ENCODE measurements at places on chromosomes 5 and 9.
A peak's percentile ranks its signal among the peaks of the same experiment; 100 is the strongest.

- DNase-seq: no peak
Observed at GRCh38 chr9:35754264-35754663, at the start of gene MSMP. Gene MSMP (minus strand): TSS chr9:35754276. CDS start chr9:35754129, 147 bp downstream.

GRCh38 chr5:159184858-159185381, 24.4 kb downstream of the RNF145 start:
- DNase-seq: no peak

- no peak for DNase-seq
Observed at GRCh38 chr9:86460216-86461002, 106.2 kb upstream of the TUT7 start.

GRCh38 chr5:88879724-88880123, 3.3 kb downstream of the MEF2C start:
- no peak for DNase-seq

DNA sequence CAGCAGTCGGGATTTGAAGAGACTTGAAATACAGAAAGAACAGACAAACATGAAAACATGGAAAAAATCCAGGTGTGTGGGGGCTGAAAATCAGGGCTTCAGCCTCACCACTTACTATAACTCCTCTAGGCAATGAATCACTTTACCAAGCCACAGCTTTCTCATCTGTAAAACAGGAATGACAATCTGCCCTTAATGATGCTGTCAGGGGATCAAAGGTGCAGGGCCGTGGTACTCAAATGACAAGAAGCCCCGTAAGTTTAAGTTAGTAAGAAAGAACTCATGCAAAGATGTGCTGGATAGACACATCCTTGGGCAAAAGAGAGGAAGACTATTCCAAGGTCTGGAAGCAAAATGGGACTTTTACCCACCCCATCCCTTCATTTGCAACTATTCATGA, 34.7 kb downstream of the FBXW2 start:
- no peak for DNase-seq

DNA sequence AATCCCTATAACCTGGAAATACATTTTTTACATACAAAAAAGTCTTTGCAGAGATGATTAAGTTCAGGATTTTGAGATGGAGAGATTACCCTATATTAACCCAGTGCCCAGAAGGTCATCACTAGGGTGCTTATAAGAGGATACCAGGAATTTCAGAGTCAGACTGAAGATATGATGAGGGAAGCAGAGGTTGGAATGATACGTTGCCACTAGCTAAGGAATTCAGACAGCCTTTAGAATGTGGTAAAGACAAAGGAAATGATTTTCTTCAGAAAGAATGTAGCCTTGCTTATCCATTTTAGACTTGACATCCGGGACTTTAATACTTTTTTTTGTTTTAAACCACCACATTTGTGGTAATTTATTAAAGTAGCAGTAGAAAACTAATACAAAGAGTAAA, 2176.8 kb upstream of the C9orf72 start:
- DNase-seq: no peak

DNA sequence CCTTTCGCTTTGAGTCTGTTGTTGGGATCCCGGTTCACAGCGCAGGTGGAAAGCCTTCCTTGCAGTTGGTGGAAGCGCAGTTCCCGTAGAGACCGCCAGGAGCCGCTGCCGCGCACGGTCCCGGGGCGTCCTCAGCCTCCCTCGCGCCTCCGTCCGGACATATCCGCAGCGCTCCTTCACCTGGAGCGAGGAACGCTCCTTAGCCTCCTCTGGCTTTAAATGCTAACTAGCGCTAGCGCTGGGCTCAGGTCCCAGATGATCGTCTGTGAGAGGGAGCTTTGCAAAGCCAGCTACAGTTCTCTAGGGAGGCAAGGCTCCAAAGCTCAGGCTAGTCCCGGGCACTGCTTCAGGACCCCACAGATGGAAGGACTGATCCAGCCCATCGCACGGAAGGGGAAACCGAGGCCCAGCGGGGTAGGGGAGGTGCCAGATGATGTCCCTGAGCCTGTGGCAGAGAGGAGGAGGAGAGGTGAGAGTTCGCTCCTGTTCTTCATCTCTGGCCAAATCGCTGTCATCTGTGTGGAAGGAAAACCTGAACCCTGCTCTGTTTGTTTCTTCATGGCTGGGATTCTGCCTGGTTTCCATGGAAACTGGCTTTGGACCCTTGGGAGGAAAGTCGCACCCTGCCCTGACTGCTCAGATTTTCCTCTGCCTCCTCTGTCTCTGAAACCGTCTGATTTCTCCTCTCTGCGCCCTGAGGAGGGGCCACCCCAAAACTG, 31.4 kb downstream of the COL15A1 start:
- peak; percentile 79 for DNase-seq

DNA sequence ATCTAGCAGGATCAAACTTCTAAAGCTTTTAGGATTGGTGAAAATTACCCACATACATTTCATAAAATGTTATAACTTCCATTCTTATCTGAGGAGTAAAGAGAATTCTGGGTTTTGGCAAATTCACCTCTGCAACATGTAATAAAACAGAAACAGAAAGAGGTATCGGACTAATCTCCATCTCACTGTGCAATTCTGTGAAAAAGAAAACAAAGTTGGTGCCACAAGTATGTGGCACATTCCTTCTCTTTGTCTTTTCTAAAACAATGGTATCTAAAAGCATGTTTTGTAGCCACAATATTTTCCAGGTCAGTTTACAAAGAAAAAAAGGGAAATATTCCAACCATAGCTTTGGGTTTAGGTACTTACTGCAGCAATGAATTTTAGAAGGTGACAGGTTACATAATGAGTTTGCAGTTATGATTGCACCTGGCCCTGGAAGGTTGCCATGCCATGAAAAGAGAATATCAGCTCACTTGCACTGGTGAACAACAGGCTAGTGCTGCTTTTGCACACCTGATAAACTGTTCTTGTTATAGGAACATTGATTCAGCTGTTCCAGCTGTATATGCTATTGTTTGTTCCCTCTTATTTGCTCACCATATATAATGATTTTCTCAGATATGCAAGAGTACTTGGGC, 491.3 kb upstream of the MEF2C start:
- no peak for DNase-seq

DNA sequence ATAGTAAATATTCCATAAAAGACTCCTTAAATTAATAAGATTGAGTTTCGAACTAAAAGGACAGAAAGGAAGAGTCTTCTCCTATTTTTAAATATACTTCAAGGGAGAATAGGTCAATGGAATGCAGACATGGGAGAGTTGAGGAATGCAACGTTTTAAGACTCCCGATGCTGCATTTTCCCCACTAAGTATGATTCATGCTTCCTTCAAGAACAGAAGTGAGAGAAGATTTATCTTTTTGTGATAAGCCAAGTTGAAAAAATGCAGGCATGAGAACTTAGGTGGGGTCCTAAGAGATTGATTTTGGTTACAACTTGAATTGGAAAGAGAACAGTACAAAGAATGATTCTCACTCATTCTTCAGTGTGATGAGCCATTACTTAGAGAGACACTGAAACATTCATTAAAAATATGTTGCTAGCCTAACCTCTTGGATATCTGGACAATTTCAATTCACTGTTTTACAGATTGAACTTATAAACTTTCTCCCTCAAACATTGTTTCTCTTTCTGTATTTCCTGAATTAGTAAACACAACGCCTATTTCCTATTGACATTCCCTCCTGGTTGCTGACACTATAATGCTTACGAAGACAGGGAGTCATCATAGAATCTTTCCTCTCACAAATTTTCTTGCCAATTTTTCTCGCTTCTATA, 1666.1 kb upstream of the WWC1 start:
- DNase-seq: no peak

DNA sequence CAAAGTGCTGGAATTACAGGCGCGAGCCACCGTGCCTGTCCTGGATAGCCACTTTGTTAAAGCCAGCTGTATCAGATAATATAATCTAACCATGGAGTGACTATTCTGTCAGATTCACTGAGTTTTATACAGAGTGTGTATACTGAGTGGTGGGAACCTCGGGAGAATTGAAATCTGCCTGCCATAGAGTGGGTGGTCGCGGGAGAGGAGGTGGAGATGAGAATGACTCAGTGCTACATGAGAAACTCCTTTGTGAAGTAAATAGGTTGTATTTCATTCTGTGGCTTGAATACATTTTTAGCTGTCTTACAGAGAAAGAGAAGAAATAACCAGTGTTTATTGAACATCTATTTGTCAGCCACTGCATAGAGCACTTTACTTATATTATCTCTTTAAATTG, 26.4 kb downstream of the ATP6V0E1 start:
- no peak for DNase-seq

GRCh38 chr9:7177383-7177782, 419.6 kb downstream of the KDM4C start:
- no peak for DNase-seq

DNA sequence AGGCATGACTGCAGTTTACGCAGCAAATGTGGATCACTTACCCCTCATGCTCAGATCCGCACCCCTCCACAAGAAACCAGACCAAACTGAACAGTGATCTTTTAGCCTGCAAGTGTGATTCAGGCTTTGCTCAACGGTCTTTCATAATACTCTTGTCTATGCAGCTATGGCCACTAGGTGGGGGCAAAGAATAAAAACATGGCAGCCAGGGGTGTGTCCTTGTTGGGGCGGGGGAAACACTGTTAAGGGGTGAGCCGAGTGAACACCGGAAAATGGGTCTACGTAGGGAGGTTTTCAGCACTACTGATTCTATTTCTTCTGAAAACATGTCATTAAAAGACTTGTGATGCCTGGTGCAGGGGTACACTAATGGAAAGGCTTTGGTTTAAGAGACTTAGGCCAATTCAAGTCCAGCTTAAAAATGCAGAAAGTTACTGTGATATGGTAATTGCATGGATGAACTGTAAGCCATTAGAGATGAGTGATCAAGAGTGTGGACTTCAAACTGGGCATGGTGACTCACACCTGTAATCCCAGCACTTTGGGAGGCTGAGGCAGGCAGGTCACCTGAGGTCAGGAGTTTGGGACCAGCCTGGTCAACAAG, 49.9 kb upstream of the GPR151 start:
- peak; percentile 81 for DNase-seq

DNA sequence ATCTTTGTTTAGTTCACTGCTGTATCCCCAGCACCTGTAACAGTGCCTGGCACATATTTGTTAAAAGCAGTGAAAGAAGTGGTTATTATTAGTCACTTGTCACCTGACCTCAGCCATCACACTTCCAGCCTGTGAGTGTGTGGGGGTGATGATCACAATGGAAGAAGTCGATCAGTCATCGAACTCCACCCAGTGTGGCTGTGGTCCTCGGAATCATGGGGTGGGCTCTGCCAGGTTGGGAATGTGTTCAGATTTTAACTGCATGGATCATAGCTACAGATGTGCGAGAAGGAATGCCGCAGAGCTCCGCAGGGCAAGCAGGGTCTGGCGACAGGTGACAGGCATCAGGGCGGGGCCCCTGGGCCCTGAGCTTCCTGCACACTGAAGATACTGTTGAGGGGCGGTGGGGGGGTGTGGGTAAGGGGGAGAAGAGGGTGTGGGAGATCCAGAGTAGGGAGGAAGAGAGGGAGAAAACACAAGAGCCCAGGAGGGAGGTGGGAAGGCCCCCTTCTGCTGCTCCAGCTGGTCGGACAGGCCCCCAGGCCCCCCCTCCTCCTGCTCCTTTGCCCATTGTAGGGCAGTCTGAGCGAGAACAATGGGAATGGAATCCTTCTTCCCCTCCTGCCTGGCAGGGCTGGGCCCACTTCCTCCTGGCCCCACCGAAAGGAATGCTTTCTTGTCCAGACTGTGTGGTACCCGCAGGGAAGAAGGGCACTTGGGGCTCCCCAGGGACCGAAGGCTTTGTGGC, 89.6 kb downstream of the SPRY4 start:
- no peak for DNase-seq

DNA sequence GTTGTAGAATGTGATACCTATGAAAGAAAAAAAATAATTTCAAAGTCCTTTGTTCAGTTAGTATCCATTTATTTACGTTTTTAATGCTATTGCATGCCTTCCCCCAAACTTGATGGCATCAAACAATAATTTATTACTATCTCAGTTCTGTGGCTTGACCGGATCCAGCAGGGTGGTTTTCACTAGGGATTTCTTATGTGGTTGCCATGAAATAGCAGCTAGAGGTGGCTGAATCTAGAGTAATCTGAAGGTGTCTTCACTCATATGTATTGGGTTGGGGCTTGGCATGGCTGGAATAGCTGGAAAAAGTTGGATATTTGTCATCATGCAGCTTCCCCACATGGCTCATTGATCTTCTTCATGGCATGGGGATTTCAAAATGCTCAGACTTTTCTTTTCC, 619.3 kb upstream of the ZNF608 start:
- no peak for DNase-seq

DNA sequence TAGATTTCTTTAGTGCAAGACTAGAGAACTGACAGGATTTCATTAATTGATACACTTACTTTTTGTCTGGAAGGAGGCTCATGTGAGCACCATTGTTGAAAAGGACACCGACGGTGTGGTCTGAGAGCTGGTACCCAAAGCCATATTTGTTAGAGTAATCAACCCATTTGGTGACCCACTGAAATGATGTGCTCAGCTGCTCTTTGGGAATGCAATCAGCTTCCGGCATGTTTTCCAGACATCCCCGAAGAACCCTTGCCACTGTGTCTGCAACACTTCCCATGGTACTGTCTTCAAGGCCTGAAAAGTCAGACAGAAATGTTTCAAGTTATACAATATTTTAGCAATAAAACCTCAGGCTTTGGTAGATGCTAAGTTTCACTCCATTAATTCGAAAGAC, 4.4 kb downstream of the PLK2 start:
- no peak for DNase-seq

GRCh38 chr5:13664377-13664776, 280.1 kb downstream of the DNAH5 start:
- DNase-seq: no peak

- no peak for DNase-seq
Observed at GRCh38 chr5:60023255-60023654, 129.7 kb upstream of the PDE4D start.

GRCh38 chr9:122200960-122201595, 27.7 kb downstream of the LHX6 start:
- no peak for DNase-seq

DNA sequence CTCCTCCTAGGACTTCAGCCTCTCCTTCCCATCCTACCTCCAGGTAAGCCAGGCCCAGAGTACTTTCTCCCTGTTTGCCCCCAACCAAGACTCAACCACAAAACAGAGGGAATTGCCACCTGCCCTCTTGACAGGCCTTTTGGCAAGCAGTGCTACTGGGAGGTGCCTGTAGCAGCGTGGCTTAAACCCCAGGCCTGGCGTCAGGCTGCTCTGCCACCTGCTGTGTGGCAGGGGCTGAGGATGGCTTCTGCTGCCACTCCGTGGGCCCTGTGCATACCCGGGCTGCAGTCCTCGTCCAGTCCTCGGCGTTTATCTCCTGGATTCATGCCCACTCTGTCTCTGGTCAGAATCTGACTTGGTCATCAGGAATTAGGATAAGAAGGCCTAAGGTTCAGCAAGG, 163.1 kb downstream of the PAX5 start:
- no peak for DNase-seq

- DNase-seq: no peak
Observed at GRCh38 chr5:139851558-139851957, 56.0 kb downstream of the PSD2 start.

DNA sequence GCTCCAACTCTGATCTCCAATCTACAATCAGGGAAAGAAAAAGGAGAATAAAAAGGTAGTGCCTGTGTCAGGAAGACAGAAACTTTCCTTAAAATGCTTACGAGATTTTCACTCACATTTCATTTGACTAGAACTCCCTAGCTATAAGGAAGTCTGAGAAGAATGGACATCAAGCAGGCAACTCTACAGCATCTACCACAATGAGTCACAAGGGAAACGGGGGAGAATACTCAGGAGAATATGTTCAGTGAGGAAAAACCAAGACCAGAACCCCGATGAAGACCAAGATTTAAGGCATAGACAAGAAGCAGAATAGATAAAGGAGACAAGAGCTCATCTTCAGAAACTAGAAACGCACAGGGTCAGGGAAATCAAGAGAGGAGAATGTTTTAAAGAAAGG, 9.0 kb upstream of the SETD9 start:
- DNase-seq: no peak

Data from hematopoietic multipotent progenitor cell treated with erythropoietin and hydrocortisone succinate and interleukin-3 and kit ligand, for 6 days (in vitro differentiated cells).